ENCODE measurements at places on chromosomes 2 and 18.

- no peak for DNase-seq
Observed at GRCh38 chr2:54455131-54455562, 980 bp upstream of the SPTBN1 start.

DNA sequence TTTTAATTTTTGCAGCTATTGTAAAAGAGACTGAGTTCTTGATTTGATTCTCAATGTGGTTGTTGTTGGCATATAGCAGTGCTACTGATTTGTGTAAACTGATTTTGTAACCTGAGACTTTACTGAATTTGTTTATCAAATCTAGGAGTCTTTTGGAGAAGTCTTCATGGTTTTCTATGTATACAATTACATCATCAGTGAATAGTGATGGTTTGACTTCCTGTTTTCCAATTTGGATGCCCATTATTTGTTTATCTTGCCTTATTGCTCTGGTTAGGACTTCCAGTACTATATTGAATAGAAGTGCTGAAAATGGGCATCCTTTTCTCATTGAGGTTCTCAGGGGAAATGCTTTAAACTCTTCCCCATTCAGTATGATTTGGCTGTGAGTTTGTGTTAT lies 99.7 kb downstream of the GULP1 start:
- no peak for DNase-seq

- DNase-seq: no peak
Observed at GRCh38 chr18:7164323-7165004, 46.9 kb upstream of the LAMA1 start.

GRCh38 chr2:74597410-74597809 lies 42.9 kb downstream of the DOK1 start:
- peak; percentile 81 for DNase-seq

GRCh38 chr2:28287256-28287915 lies 105.3 kb upstream of the FOSL2 start:
- DNase-seq: no peak

DNA sequence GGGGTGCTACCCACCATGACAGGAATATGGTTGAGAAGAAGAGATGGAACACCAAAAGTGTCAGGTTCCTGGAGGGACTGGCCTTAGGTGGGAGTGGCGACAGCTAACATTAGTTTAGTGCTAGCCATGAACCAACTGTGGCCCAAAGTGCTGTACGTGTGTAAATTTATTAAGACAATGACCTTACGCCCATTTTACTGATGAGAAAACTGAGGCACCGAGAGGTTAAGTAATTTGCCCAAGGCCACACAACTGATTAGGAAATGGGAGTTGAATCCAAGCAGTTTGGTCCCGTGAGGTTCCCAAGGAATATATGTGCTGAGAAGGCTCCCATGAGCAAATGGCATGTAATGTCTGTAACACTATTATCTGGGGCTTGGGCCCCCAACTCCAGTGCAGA lies 109.5 kb upstream of the SLC1A4 start:
- no peak for DNase-seq

DNA sequence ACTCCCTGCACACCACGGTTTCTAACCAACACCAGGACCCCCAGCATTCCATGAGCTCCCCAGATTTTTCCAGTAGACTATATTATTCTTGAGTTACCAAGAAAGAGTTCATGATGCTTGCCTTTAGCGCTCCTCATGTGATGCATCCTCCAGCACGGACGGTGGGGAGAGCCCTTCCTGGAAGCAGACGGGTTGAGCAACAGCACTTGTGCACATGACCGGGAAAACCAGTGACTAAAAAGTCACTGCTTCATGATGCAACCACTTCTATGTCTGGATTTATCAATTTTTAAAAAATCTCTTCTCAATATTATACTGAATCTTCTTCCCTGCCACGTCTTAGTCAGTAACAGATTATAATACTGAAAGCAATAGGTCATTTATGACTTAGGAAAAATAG lies 20.4 kb upstream of the DOK6 start:
- DNase-seq: no peak

GRCh38 chr18:62878305-62878704 lies 163.0 kb downstream of the PHLPP1 start:
- DNase-seq: no peak

GRCh38 chr2:215031321-215031720 lies 107.1 kb downstream of the ABCA12 start:
- no peak for DNase-seq

DNA sequence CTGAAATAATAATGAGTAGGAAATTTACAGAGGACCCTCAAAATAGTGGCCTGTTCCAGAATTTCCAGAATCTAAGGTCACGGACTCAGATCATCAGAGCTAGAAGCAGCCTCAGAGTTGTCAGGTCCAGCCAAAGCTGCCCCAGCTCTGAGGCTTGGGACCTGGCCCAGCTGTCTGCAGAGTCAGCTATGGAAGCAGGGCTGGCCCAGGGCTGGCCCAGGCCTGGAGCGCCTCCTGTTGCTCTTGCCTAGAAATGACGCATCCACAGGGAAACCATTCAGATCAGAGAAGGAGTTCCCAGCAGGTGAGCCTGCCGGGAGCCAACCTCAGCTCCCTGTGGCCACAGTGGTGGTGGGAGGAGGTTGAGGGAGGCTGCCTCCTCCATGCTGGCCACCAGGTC lies 106.7 kb upstream of the ARL4C start:
- no peak for DNase-seq

GRCh38 chr18:22640281-22640842 lies 222.6 kb upstream of the CTAGE1 start:
- no peak for DNase-seq

DNA sequence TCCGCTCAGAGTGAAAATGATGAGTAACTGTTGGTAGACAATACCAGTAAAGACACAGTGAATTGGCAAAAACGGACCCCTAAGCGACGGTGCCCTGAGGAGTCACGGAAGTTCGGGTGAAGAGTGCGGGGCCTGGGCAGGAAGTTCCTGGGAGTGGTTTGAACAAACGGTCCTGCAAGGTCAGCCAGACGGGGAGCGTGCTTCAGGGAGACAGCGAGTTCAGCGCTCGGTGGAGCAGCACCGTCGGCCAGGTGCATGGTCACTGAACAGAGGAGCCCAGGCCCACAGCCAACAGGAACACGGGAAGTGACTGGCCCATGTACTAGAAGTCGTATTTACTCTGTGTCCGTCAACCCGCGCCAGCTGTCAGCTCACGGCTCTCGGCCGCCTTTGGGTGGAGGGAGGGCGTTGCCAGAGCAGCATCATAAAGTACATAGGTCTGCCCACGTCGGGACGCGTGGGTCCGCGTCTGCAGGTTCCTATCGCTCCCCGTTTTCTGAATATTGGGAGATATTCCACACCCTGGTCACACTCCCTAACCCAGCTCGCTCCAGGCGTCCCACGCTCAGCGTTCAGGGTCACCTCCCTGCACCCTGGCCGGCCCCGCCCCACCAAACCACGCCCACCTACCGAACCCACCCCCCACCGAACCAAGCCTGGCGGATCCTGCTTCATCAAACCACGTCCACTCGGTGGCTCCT lies 75.6 kb upstream of the UXS1 start:
- no peak for DNase-seq

- no peak for DNase-seq
Observed at GRCh38 chr2:207216457-207216856, 50.7 kb upstream of the KLF7 start.

DNA sequence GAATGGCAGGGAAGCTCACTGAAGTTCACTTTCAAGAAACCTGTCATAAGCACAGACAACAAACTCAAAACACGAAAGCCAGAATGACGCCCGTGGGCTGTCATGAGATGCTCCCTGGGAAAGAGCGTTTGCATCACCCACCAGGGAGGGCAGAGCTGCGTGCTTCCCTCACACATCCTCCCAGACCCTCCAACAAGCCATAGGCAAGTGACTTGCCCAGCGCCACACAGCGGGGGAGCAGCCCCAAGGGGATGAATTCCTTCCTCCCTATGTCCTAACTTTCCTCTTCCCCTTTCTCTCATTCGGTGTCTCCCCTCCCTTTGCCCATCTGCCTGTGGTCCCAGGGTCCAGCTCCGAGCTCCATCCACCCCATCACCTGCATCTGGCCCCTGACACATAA lies 10.7 kb downstream of the BIN1 start:
- DNase-seq: no peak

GRCh38 chr18:2148823-2149222 lies 422.5 kb downstream of the METTL4 start:
- no peak for DNase-seq

DNA sequence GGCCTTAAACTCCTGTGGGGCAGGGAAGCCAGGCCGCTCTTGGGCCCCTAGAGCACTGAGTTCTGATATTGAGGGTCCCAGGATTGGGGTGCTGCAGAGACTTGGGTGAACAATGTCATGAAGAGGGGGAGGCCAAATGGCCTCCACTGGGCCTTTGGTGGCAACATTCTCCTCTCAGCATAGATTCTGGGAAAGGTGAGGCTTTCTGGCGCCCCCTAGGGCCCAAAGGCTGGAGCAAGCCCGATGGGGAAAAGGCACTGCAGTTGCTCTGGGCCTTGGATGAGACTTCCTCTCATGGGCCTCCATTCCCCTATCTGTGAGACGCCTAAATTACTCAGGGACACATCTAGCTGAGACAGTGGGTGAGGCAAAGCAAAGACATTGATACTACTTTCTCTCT lies 84.8 kb downstream of the ACAA2 start:
- DNase-seq: no peak

GRCh38 chr2:233481368-233482142 lies 85.0 kb downstream of the USP40 start:
- no peak for DNase-seq

DNA sequence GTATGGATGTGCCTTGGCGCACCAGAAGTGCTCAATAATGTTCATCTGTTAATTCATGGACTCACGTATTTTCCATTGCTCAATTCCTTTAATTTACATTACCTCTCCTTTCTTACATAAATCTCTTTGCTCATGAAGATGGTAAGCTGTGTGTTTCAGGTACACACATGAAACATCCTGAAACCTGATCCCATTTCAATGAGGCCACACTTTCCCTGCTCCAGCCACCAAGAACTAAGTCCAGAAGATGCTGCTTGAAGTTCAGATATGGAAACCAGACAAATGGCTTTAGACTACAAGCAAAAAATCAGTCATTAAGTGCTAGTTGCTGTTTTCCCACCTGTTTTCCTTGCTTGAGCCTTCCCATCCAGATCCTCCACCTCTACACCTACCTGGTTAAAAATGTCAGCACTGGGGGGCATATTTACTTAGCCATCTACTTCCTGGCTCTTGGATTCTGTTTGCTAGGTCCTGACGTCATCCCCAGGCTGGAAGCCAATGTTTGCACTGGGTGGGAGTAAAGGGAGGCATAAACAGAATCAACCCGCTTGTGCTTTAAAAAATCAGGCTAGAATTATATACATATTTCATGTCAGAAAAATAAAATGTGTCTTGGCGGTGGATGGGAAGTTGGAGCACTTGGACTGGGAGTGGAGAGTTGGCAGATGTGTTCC lies 309.7 kb downstream of the OSR1 start:
- no peak for DNase-seq

GRCh38 chr2:191635333-191636234 lies 42.4 kb upstream of the NABP1 start:
- DNase-seq: no peak

GRCh38 chr2:181483876-181484275 lies 26.7 kb downstream of the ITGA4 start:
- no peak for DNase-seq

GRCh38 chr2:133352719-133353118 lies 215.5 kb downstream of the NCKAP5 start:
- DNase-seq: no peak

GRCh38 chr2:70941186-70941585 lies 5.5 kb downstream of the ATP6V1B1 start:
- DNase-seq: no peak

DNA sequence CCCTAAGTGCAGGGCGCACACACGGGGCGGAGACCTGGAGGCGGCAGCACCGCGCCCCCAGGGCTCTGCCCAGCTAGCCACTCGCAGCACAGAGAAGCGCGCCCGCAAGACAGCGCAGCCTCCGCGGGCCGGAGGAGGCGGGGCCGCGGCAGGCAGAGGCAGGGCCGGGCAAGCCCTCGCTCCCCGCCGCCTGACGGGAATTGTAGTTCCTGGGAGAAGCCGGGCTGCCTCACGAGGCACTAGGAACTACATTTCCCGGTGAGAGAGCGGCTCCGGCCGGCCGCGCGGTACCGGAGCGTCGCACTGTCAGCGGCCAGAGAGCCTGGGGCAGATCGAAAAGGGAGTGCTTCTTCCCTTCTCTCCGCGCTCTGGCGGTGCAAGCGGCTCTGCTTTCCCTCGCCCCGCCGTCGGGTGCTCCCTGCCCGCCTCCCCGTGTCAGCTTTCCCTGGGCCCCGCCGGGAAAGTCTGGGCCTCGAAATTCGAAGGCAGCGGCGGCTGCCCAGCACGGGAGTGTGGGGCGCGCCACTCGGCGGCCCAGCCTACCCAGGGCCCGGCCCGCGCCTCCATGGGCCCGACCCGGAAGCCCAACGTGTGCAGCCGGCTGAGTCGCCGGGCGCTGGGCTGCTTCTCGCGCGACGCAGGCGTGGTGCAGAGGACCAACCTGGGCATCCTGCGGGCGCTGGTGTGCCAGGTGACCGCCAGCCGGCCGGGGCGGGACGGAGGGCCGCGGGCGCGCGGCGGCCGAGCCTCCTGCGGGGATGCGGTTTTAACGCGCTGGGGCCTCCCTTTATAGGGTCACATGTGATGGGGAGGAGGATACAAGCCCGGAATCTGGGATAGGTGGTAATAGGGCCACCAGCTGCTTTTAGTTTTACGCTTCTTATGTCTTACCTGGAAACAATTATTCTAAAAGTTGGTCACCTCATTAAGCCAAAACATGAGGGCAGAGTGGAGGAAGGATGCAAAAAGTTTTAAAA lies at the start of gene DCAF17:
TSS of gene DCAF17 (plus strand) at position 214 of the 977 bp plus-strand sequence. CDS start at position 566, 352 bp downstream.
- DNase-seq: peak; percentile 85

DNA sequence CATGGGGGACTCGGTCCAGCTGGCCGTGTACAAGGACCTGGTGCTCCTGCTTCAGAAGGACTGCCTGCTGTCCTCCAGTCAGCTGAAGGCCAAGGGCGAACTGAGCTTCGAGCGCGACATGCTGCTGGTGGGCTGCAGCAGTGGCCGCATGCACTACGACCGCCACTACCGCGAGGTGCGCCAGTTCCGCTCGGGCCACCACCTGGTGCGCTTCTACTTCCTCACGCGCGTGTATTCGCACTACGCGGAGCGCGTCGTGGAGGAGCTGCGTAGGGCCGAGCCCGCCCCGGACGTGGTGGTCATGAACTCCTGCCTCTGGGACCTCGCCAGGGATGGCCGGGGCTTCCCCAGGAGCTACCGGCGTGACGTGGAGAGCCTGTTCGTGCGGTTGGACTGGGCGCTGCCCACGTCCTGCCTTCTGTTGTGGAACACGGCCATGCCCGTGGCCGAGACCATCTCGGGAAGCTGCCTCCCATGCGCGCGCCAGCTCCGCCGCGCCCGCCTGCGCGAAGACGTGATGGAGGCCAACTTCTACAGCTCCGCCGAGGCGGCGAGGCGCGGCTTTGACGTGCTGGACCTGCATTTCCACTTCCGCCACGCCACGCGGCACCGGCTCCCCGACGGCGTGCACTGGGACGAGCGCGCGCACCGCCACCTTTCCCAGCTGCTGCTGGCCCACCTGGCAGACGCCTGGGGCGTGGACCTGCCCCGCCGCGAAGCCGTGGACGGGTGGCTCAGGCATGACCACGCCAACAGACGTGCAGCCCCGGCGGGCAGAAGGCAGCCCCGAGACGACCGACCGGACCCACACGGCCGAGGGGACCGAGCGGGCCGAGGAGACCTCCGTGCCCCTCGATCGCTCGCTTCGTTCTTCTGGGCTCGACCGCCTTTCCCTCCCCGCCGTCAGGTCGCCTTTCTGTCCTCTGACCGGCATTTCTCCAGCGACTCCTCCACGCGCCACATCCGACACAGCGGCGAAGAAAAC lies 293.9 kb upstream of the ERBB4 start:
- DNase-seq: no peak

Data from HFF-Myc (cell line).